ENCODE measurements at places on chromosomes 1 and 21. TPM values are rescaled to one million over a fixed set of nuclear protein-coding genes. Genes with fewer than 3 reads are reported as not detected.

OR2M3 gene
- polyA plus RNA-seq: not detected

SYTL1 gene
- 31.0 TPM for polyA plus RNA-seq

- no peak for DNase-seq
Observed at GRCh38 chr1:53401813-53402745, 57.1 kb upstream of the DMRTB1 start.

- no peak for DNase-seq
Observed at GRCh38 chr1:143661418-143662101, 310.2 kb downstream of the FAM72C start.

DCST2 gene
- polyA plus RNA-seq: 1.2 TPM

DNA sequence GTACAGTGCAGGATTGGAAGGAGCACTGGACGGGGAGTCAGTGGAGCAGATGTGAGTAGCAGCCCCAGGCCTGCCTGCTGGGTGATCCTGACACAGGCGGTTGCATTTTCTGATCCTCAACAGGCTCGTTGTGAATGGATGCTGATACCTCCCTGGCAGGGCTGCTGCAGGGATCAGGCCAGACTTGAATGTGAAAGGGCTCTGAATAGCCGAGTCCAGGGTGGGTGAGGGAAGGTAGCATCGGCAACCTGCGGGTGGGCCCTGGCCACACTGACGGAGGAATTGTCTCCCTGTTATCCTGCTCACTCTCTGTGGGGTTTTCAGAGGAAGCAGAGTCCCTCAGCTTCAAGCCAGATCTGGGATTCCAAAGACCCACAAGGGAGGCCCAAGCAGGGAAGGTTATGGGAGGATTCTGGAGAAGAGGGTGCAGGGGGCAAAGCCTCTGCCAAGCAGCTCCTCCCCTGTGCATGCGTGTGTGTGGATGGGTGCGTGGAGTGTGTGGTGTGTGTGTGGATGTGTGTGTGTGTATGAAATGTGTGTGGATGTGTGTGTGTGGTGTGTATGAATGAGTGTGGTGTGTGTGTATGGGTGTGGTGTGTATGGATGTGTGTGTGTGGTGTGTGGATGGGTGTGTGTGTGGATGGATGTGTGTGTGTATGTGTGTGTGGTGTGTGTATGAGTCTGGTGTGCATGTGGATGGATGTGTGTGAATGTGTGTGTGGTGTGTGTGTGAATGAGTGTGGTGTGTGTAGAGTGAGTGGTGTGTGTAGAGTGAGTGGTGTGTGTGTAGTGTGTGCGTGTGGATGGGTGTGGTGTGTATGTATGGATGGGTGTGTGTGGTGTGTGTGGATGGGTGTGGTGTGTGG lies 100.3 kb downstream of the UBIAD1 start:
- DNase-seq: no peak

GRCh38 chr1:159737238-159737916 lies 23.0 kb upstream of the CRP start:
- DNase-seq: no peak

DNA sequence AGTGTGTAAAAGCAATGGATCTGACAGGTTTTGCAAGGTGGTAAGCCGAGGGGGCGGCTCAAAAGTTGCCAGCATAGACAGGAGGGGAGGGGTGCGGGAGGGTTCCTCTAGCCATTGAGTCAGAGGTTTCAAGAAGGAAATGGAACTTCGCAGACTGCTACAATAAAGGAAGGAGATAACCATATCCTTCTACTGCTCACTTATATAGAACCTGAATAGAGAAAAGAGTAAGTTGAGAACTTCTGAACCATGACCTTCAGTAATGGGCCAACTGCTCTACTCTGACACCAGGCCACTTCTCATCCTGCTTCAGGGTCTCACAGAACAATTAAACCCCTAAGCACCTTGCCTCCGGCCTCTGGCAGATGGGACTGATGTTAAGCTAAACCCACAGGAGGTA lies 26.3 kb upstream of the BCAR3 start:
- no peak for DNase-seq

GRCh38 chr1:15508700-15509487 lies 15.1 kb downstream of the CASP9 start:
- no peak for DNase-seq

JUN gene
- polyA plus RNA-seq: 615 TPM

GRCh38 chr1:173507205-173507846 lies 30.2 kb downstream of the PRDX6 start:
- DNase-seq: no peak

GRCh38 chr1:169089776-169090175 lies 16.7 kb upstream of the ATP1B1 start:
- no peak for DNase-seq

DNA sequence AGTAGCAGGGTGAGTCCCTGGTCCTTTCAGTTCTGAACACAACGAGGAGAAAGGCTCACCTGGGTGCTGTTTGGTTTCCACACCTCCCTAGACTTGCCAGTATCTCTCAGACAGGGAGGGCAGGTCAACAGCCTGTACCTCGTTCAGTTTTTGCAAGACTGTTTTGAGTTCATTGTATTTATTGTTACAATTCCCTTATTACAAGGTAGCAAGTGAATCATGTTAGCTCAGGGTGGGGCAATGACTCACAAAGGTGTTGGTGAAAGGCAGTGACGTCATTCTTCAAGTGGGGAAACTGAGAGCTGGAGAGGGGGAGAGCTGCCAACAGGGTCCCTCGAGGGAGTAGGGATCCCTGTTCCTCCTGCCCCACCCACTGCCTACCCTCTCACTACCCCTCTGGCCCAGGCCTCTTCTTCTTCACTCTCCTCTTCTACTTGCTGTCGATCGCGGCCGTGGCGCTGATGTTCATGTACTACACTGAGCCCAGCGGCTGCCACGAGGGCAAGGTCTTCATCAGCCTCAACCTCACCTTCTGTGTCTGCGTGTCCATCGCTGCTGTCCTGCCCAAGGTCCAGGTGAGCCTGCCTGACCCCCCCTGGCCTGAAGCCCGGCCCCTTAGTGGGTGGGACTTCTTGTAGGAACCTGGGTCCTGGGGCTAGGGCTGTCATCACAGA lies 13.4 kb downstream of the SERINC2 start:
- DNase-seq: no peak
